ENCODE measurements at places on chromosomes 5 and 9.
A peak's percentile ranks its signal among the peaks of the same experiment; 100 is the strongest.

DNA sequence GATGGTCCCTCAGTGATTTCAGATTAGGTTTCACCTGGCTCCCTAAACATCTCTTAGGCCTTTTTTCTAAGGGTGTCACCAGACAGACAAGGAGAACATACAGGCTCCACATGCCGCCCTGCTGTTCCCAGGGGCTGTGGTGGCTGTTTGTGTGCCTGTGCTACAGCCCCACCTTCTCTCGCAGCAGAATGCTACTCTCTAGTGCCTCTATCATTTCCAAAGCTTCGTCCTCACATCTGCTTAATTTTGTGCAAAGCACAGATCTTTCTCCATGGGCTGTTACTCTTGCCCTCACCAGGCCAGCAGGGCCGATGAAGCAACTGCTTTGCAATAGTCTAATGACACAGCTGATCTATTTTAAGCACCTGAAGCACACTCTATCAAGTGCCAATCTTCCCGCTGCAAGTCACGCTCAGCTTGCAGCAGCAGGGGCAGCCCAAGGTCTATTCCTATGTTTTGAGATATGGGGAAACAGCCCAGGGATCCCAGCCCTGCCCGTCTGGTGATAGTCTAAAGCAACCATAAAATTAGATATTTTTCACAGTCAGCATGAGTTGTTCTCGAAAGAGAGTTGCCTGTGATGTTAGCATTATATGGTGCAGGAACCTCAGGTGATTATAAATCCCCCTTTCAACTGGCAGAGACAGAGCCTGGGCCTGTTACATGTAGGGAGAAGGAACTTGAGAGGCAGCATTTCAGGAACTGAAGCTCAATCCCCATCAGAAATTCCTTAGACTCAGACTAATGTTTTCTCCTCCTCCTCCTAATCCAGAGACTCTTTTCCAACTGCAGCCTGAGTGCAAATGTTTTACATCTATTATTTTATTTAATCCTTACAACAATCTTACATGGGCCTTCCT is 12.7 kb downstream of the ABLIM3 start:
- peak; percentile 67 for DNase-seq

GRCh38 chr5:79727451-79728355 is 38.1 kb downstream of the CMYA5 start:
- DNase-seq, result peak; percentile 41

DNA sequence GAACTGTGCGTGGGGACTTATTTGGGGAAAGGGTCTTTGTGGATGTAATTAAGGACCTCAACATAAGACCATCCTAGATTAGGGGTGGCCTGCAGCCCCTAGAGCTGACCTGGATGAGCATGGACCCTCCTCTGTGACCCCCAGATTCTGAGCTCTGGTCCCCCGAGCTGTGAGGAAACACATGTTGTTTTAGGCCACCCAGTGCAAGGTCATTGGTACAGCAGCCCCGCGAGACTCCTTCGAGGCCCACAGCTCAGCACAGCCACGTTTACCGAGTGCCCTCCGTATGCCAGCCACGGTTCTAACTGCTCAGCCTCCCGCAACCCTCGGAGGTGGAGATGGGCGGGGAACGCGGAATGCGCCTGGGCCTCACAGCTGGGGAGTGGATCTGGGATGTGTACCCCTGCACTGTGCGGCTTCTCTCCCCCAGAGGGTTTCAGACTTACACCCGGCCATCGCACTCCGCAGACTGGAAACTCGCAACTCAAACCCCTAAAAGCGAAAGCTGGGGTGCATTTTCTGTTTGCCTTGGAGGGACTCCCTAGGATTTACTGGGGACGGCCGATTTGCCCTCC is 4.5 kb upstream of the GPSM1 start:
- DNase-seq, result no peak

DNA sequence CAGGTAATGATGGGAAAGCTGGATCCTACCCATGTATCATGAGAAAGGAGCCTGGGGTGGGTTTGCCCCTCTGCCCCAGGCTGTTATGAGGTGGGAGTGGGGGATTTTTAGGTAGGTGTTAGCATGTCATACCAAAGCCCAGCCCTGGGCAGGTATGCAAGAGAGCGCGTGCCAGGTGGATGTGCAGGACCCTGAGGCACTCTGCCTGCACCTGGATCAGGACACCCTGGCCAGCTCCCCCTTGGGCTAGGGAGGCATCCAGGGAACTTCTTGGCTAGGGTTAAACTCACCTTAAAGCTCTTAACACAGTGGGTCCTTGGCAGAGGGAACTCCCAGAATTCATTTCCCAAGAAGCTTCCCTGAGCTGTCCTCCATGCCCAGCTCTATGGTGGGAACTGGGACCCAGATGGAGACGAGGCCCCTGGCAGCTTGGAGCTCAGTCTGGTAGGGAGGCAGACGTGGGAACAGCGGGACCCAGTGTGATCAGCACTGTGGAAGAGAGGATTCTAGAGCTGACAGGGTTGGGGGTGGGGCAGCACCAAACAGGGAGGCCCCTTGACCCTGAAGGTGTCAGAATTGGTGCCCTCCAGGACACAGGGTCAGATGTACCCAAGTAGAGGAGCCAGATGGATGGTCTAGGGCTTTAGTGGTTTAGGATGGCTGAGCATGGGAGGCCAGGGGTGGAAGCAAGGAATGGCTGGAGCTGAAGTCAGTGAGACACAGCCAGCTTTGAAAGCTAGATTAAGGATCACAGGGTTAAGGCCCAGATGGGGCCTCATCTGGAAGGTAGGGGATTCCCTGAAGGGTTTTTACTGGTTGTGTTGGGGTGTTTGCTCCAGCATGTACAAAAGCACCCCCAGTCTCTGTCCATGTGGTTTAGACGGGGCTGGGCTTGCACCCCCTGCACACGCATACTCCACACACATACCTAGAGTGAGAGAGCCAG is 2.2 kb upstream of the PRR7 start:
- DNase-seq, result no peak

DNA sequence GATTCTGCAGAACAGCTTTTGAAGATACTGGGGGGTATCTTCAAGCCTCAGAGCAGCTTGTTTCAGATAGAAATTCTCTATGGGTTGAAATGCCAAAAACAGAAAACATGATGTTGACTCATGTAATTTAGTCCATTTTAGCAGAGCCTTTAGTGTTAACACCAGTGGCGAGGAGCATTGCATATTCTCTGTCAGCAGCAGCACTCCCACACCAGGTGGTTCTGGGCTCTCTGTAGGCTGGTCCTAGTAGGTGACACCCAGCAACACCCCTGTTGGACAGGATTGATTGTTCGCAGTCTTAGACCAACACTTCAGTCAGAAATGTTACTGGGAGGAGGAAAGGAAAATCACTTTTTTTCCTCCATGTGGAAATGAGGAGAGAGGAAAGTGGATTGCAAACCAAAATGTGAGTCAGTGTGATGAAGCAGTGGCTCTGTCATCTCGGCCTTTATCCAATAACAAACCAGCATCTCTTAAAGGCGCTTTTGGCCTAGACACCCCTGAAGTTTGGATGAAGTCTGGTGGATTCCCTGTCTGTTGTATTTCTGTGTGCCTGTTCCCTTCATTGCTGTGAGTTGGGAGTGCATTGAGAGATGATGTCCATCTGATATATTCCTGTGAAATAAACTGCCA is 16.8 kb downstream of the SLC46A2 start:
- no peak for DNase-seq

GRCh38 chr9:93059715-93060578 is 1.4 kb downstream of the SUSD3 start:
- no peak for DNase-seq

- no peak for DNase-seq
Observed at GRCh38 chr9:91927922-91928510, 22.0 kb downstream of the ROR2 start.

GRCh38 chr5:45060724-45061123 is 252.0 kb downstream of the MRPS30 start:
- DNase-seq, result no peak

DNA sequence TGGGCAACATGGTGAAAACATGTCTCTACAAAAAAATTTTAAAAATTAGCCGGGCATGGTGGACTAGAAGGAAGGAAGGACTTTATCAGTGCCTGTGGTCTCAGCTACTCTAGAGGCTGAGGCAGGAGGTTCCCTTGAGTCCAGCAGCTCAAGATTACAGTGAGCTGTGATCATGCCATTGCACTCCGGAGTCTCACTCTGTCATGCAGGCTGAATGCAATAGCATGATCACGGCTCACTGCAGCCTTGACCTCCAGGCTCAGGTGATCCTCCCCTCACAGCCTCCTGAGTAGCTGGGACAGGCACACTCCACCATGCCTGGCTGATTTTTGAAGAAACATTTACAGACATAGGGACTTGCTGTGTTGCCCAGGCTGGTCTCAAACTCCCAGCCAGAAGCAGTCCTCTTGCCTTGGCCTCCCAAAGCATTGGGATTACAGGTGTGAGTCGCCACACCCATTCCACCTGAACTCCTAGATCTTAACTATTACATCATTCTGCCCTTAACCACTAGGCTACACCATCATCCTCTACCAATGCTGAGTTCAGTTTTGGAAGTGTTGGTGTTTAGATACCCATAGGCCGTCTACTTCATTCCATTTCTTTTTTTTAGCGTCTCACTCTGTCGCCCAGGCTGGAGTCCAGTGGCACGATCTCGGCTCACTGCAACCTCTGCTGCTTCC is 2.0 kb upstream of the URM1 start:
- no peak for DNase-seq

- peak; percentile 92 for DNase-seq
Observed at GRCh38 chr5:172451771-172452197, 2.5 kb downstream of the SH3PXD2B start.

DNA sequence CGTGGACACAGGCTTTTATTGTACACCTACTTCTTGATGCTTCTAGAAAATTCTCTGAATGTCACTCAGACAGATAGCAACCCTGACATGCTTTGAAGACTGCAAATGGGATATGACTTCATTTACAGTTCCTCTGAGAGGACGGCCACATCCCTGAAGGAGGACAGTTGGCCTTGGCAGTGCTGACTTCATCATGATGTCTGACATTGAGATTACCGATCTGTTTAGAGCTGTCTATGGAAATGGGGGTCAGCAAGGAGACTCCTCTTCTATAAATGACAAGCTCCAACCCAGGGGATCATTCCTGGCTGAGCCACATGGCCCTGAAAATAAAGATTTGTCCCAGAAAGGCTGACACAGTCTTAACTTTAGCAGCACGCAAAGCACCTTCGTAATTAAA is 75.8 kb downstream of the NUDT12 start:
- no peak for DNase-seq

GRCh38 chr9:92146610-92147009 is 31.4 kb upstream of the SPTLC1 start:
- no peak for DNase-seq

GRCh38 chr5:170423692-170424091 is 34.5 kb upstream of the KCNMB1 start:
- no peak for DNase-seq

- peak; percentile 25 for DNase-seq
Observed at GRCh38 chr9:69157751-69158466, 16.2 kb upstream of the TJP2 start.

DNA sequence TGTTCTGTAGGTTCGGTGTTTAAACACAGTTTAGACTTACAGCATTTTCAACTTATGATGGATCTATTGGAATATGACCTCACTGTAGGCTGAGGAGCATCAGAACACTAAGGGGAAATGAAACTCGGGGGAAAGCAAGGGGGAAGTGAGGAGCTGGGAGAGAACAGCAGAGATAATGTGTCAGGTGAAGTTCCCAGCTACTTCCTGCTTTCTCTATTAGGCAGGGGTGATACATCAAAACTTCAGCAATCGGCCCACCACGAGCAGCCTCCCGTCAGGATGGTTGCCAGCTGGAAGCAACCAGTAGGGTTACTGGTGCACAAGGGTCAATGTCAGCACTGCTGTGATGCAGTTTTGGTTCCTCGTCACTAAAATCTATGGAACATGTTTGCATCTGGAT is 34.3 kb downstream of the FAT2 start:
- DNase-seq, result no peak

DNA sequence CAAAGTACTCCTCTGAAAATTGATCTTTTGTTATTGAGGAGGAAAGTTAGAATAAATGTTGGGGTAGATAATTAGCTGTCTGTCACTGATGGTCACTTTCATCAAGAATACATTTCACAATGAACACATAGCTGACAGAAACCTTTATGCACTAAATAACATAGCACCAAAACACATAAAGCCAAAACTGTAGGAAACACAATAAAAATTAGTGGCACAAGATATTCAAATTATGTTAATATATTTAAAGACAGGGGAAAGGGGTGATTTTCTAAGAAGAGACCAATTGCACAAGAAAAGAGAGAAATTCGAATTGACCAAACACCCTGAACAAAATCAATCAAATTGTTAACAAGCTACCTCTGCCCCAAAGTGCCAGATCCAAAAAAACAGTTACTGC is 89.7 kb downstream of the AK8 start:
- no peak for DNase-seq

- peak; percentile 74 for DNase-seq
Observed at GRCh38 chr9:95504053-95504963, 12.5 kb downstream of the PTCH1 start.

- DNase-seq, result no peak
Observed at GRCh38 chr5:122835681-122836080, 9.7 kb upstream of the SNX24 start.

GRCh38 chr5:151612689-151613427 is 21.7 kb upstream of the FAT2 start:
- DNase-seq, result no peak

DNA sequence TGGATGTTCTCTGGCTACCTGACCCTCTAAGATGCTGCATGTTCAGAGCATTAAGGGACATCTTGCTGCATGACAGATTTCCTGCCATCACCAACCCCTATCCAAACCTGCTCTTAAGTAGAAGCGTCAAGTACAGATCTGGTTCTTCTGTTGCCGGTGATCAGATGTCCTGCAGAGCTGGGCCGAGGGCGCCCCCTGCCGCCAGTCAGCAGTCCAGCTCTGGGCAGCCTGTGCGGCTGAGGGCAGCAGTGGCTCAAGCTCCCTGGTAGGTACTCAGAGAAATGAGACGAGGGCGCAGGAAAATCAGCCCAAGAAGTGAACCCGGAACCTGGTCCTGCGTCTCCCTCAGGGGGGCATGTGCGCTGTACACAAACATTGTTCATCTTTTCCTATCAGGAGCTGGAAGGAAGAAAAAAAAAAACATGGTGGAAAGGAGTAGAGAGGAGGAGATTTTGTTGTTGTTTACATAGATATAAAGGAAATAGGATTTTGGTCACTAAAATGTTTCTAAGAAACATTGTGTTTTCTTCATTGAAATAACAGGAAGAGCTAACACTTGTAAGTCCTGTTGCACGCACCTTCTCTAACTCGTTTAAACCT is 95.8 kb downstream of the CFAP90 start:
- peak; percentile 28 for DNase-seq

DNA sequence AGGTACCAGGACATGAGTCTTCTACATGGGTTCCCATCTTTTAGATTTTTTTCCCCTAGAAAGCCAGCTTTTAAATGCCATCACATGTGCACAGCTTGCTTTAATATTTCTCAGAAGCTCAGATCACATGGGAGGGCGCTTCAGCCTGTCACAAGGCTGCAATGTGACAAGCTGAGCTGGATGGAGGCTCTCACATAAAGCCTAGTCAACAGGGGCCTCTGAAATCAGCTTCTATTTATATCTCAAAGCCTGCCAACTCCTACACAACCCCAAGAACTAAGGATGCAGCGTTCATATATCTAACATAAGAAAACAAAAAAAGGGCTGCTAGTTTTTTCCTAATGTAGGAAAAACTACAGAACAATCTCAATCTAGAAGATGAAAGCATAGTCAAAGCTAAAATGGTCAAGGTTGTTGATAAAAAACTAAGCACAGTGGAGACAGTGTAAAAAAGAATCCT is 2.3 kb downstream of the ZFAND5 start:
- peak; percentile 78 for DNase-seq

GRCh38 chr5:74182603-74183002 is 457.9 kb downstream of the ENC1 start:
- DNase-seq, result no peak

Measured in fibroblast of skin of right biceps (primary cell).